ENCODE measurements at places on chromosomes 3 and 15.

- DNase-seq: no peak
These were observed 235.2 kb downstream of the GREM1 start for GRCh38 chr15:32952901-32953532.

GRCh38 chr15:55782901-55783300, 39.9 kb upstream of the PRTG start:
- no peak for DNase-seq

- no peak for DNase-seq
These were observed 74.7 kb upstream of the ZNF385D start for GRCh38 chr3:21825684-21826083.

DNA sequence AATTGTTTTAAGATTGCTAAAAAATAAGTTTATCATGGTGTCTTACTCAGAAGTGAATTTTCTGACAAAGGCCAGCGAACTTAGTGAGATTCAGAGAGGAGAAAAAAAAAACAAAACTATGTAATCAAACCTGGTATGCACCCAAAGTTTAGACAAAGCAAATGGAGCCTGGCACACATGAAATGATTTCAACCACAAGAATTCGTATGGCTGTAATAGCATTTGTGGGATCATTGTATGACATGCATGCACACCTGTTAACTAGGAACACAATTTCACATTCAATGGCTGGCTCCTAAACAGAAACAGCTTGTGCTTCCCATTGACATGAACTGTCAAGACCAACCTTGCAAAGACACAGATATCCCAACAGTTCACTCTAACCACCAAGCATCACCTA, 94.6 kb downstream of the ZIC4 start:
- no peak for DNase-seq

DNA sequence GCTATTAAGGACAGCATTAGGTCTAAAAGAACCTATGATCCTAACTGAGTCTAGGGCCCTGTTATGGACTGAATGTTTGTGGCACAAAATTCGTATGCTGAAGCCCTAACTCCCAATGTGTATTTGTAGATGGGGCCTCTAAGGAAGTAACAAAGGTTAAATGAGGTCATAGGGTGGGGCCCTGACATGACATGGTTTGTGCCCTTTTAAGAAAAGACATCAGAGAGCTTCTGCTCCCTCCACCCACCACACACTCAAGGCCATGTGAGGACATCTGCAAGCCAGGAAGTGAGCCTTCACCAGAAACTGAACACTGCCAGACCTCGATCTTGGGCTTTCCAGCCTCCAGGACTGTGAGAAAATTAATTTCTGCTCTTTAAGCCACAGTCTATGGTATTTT, 49.2 kb downstream of the PHC3 start:
- no peak for DNase-seq

GRCh38 chr15:48298914-48299313, 32.3 kb upstream of the DUT start:
- no peak for DNase-seq

DNA sequence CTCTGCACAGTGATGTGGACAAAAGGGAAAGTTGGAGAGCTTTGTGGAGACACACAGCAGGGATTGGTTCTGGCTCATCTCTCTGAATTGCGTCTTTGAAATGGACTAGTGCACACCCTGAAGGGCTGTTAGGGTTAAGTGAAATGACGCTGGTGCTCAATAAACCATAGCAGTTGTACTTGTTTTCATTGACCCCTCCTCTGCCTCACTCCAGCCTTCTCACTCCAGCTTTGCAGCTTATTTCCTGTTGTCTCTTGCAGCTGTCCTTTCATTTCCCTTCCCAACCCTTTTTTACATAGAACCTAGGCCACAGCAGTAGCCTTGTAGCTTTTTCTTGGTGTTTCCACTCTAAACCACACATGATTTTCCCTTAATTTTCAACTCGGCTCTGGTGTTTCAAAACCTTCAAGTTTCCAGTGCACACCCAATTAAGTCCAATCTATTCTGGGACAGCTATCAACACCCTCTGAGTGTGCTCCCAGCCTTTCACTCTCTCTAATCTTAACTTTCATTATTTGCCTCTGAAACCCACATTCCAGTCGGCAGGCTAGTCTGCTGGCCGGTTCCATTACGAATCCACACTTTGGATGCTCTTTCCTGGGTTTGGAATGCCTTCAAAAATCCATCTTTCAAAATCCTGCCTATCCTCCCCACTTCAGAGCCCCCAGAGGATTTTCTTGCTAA, 6.4 kb downstream of the C3orf52 start:
- DNase-seq: no peak

DNA sequence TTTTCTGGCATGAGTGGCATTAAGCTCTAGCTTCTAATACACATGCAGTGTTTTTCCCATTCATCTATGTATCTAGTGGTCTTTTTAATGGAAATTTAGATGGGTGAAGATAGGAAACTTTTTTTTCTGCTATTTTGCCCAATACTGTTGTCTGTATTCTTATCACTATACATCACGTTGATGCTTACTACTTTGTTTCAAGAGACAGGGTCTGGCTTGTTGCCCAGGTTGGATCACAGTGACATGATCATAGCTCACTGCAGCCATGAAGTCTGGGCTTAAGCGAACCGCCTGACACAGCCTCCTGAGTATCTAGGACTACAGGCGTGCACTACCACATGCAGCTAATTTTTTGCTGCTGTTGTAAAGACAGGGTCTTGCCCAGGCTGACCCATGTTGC, 84.6 kb downstream of the PEAK1 start:
- no peak for DNase-seq

DNA sequence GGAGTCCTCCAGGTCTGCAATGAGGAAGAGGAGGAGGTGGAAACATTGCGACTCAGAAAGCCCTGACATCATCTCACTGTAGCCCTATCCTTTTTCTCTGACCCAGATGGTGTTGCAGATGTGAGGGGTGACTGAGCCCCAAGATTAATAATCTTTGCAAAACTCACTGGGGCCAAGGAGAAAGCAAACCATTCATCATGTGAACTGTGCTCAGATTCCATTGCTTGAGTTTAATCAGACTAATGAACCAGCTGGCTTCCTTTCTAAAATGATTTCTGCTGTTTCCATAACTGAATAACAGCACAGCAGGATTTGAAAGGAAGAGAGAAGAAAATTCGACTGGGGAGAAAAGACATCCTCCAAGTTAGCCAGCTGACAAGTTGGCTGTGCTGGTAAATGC, 13.4 kb upstream of the DGKG start:
- no peak for DNase-seq

- DNase-seq: no peak
These were observed 1037.5 kb downstream of the TBL1XR1 start for GRCh38 chr3:176159796-176160195.

DNA sequence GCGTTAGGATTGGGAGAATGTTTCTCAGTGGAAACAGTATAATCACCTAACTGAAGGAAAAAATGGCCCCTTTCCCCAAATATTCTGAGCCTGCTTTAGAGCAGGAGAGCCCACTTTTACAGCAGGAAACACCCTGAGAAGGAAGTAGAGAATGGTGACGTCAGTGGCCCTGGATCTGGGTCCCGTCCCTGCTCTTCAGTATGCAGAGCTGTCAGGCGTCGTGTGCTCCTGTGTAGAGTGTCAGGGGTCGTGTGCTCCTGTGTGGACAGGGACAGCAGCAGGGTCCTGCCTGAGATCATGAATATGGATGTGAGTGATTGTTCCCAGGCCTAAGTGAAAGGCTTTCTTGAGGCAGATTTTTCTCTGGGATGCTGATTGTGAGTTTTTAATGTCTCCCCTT, 45.2 kb downstream of the CGNL1 start:
- no peak for DNase-seq

DNA sequence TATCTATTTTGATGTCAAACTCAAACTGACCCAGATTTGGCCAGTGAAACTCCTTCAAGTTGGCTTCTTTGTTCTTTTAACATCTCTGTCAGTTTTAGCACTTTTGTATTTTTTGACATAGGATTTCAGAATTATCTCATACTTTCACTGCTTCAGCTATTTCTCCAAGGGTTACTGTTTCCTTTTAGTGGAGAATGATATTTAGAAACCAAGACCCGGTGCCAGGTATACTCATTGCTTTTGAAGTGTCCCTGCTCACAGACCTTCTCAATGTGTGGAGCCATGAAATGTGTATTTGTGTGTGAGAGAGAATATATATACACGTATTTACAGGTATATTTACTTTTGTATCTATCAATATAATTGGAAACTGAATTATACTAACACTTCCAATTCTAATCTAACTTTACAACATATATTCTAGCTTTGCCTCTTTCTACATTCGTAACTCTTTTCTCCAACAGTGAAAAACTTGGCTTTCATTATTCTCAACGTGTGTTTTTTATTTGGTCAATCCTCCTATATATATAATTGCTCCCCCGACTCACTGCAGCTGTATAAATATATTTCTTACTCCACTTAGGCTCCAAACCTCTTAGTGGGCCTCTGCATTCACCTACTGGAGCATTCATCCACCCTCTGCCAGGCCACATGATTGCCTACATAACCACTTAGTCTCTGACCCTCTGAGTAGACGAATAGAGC, 54.0 kb downstream of the OTOL1 start:
- DNase-seq: no peak

GRCh38 chr3:190208196-190208595, 87.5 kb upstream of the P3H2 start:
- DNase-seq: no peak

DNA sequence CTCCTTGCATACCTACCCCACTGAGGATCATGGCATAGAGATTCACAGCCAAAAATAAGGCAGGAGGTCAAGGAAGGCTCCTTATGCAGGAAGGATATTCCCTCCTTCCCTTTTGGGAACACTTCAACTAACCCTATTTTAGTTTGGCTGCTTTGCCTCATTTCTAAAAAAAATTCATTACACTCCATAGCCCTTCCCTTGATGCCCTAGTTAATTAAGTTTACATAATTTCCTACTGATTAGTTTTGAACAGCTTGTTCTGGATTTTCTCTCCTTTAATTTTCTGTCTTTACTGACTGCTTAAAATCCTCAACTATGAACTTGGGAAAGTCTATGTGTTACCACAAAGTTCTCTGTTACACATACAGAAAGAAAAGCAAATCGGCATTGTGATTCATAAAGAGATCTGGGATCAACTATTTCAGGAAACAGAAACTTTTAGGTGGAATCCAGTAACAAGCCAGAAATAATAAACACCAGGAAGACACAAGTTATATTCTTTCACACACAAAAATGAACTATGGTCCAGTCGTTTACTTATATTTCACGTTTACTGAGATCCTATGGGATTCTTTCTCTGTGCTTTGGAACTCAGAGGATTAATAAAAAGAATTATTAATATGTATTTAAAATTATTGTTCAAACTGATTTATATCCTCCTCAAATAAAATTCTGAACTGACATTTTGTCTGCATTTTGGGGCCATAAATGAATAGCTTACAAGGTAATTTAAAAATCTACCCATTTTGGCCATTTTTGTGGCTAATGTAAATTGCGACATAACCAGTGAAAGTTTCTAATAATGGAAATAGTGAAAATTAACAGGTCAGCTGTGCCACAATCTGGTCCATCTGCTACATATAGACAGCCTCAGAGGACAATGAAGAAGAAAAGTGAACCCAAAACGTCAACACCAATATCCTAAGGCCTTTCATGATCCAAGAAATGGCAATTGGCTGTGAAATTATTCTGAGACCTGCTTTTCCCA, 113.8 kb downstream of the FRMD5 start:
- no peak for DNase-seq

DNA sequence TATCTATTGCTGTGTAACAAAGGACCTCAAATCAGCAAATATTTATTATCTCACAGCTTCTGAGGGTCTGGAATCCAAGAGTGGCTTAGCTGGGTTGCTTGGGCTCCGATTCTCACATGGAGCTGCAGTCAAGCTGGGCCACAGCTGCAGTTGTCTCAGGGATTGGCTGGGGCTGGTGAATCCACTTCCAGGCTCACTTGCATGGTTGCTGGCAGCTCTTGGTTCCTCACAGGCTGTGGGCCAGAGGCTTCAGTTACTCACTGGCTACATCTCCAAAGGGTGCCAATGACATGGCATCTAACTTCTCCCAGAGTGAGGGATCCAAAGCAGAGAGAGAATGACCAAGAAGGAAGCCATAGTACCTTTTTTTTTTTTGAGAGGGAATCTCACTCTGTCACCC, 13.9 kb upstream of the SYNM start:
- DNase-seq: no peak

GRCh38 chr3:126542340-126543241, 16.1 kb downstream of the C3orf22 start:
- peak; percentile 16 for DNase-seq

GRCh38 chr3:100533176-100533575, 40.8 kb downstream of the TMEM45A start:
- DNase-seq: no peak

DNA sequence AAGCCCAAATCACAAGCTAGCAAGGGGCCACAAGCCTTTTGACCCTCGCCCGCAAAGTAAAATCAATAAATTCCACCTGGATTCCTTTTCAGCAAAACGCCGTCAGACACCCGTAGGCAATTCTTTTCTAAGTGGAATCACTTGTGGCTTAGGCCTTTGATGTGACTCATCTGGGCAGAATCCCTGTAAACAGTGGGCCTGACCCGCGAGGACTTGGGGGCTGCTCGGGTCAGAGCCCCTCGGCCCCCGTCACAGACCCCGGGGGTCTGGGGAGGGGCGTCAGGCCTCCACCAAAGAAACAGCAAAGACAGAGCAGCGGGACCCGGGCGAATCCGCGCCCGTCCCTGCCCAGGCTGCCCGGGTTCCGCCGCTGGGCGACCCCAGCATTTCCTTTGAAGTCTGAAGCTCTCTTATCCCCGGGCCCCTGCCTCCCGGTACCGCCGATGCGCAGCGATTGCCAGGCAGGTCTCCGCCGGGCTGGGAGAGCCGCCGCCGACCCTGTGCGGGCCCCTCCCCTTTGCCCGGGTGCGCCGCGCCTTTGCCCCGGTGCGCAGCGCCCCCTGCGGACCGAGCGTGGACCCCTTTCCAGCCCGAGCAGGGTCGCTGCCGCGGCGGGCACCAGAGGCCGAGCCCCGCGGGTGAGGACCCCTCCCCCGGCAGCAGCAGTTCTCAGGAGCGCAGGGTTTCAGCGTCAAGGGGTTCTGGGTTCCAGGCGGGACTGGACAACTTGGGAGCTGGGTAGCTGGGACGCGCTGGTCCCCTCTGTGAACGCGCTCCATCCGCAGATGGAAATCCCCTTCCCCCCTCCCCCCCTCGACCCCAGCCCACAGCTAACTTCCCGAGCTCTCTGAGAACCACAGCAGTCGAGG, 178.3 kb downstream of the UACA start:
- DNase-seq: peak; percentile 84

- DNase-seq: no peak
These were observed 8.4 kb downstream of the RTP1 start for GRCh38 chr3:187205683-187206082.
